ENCODE measurements at places on chromosomes 16 and 17.

DNA sequence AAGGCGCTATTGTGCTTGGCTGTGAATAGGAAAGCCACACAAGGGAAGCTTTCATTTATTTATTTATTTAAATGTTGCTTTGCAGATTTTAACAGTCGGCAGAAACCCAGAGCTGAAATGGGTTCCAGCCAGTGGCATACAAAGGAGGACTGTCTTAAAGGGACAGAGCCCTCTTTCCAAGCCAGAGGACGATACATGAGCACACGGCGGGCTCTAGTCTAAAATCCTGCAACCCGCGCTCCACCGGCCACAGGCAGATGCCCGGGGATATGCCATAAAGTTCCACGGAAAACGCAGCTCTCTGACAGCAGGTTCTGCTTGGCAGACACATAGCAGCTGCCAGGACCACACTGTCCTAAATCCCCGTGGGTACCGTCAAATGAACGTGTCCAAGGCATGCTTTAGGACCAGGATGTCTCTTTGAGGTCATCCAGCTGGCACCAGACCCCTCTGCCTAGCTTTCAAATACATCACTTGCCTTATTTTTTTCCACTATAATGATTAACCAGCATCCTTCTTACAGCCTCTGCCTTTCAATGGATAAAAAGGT lies 64.6 kb downstream of the CYTH1 start:
- no peak for DNase-seq

DNA sequence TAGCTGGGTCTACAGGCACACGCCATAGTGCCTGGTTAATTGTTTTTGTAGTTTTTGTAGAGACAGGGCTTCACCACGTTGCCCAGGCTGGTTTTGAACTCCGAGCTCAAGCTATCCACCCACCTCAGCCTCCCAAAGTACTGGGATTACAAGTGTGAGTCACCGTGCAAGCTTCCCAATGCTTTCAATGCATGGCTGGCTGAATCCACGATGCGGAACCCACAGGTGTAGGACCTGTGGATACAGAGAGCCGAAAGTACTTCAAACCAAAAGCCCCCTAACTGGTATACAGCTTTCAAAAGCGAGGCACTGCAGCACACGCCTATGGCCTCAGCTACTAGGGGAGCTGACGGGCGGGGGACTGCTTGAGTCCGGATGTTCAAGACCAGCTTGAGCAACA lies 44.8 kb downstream of the METTL16 start:
- DNase-seq: no peak

DNA sequence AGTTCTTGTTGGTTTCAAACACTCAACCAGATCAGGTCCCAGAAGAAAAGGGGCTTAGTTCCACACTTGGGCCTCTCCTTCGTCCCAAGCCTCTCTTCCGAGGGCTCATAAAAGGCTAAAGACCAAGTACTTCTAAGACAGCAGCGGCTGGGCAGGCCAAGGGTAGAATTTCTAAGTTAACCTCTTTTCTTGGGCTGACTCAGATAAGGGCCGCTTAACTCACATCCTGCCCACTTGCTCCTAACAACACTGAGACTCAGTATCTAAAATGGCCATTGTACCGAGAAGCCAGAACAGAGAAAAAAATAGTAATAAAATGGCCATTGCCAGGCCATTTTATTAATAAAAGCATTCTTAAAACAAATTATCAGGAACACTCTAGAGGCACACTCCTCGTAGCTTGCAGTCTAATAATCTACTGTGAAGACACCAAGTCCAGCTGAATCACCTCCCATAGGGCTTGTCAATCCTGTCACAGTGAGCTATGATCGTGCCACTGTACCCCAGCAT lies 42.1 kb downstream of the RANBP10 start:
- no peak for DNase-seq

GRCh38 chr16:2308089-2308962 lies 32.2 kb downstream of the ABCA3 start:
- DNase-seq: no peak

DNA sequence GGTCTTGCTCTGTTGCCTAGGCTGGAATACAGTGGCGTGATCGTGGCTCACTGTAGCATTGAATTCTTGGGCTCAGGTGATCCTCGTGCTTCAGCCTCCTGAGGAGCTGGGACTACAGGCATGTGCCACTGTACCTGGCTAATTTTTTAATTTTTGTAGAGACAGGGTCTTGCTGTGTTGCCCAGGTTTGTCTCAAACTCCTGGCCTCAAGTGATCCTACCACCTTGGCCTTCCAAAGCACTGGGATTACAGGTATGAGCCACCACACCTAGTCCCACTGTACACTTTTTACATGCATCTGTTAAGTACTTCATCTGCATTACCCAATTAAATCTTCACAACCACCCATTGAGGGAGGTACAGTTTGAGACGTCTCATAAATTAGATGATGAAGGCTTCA lies 12.4 kb downstream of the TNRC6A start:
- no peak for DNase-seq

DNA sequence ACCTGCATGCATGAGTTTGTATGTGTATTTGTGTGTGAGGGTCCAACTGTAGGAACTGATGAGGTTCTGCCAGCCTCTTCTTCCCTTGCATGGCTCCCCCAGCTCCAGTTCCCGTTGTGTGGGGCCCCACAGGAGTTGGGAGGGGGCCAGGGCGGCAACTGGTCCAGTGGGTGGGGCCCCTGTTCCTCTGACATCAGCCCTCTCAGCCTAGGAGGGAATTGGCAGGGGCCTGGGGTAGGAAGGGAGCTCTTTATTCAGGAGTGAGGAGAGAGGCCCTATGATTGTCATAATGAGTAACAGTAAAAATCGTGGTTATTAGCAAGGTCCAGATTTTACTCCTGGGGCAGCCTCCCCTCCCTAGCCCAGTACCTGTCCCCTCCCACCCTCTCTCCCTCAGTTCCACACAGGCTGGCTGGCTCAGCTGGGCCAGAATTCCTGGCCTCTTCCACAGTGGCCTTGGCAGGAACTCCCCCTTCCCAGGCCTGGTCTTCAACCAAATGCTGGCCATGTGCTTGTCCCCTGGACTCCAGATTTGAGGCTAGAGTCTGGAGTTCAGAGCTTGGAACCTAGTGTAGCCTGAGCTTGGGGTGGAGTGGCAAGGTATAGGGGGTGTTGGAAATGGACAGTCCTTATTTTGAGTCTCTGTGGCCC lies 18.9 kb downstream of the RARA start:
- DNase-seq: no peak

GRCh38 chr16:64092271-64092670 lies 1029.6 kb downstream of the CDH11 start:
- no peak for DNase-seq

DNA sequence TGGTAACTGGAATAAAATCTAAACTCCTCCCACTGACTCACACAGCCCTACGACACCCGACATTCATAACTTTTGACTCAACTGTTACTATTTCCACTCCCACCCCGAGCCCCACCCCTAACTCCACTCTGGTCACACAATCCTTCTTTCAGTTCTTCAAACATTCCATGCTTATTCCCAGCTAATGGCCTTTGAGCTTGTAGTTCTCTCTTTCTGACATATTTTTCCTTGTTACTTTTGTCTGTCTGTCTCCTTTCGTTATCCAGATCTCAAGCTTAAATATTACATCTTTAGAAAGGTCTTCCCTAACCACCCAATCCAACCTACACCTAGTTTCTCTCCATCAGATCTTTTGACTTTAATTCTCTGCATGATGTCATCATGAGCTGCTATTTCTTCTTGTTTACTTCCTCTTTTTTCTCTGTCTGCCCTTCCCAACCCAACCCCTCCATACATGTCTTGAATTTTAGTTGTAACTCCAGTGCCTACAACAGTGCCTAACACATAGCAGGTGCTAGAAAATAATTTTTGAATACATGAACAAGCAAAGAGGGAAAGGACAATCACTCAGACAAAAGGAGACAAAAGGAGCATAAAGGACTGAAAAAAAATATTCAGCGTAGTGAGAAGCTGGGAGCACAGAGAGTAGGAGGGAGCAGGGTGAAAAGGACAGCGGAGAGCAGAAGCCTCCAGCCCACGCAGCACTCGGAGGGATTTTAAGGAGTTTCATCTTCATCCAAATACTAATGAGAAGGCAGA lies 65.2 kb upstream of the SMIM36 start:
- DNase-seq: no peak

DNA sequence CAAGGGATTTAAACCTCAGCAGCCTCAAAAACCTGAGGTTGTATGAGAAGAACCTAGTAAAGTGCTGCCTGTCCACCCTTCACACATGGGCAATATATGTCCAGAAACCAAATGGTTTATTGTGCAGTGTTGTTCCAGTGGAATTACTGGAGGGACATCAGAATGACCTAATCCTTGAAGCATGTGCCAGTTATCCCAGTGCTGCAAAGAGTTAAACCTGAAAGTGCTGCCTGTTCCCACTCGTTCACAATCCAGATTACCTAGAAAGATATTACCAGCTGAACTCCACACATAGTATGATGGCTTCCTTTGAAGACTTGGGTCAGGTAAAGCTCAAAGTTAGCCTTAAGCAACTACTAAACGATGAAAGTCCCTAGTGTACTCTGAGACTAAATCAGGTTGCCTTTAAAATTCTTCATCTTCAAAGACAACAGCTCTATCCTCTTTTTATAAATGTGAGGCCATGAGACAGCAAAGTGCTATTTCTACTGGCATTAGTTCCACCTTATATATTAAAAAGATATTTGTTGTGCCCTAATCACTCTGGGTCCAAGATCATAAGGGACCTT lies 133.1 kb downstream of the SNX11 start:
- no peak for DNase-seq

GRCh38 chr17:78997881-78998280 lies 11.7 kb downstream of the CANT1 start:
- DNase-seq: no peak

- DNase-seq: no peak
These were observed 10.4 kb downstream of the KCNH6 start for GRCh38 chr17:63533433-63534077.

GRCh38 chr16:86184185-86184584 lies 285.2 kb downstream of the IRF8 start:
- no peak for DNase-seq

GRCh38 chr17:4766723-4767122 lies 5.0 kb upstream of the TM4SF5 start:
- no peak for DNase-seq

DNA sequence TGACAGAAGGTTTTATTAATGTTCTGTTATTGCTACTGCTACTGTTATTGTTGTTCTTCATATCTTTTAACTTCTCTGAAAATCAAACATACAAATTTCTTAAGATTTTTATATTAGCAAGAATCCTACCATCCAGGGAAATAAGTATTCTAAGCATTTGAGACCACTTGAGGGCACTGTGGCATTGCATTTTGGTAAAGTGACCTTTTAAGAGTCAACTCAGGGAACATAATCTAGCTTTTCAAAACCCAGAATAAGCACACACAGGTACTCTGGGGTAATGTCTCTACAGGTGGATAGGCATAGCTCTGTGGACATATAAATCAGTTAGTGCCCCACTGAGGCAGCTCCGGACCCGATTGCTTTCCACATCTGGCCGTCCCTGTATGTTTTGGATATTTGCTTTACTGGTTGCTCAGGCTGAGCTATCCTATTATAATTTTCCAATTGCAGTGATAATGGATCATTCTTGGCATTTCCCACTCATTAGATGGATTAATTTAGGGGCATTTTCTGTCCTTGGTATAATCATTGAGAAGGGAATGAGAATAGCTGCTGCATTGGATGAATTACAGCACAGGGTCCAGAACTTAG lies 1425.1 kb upstream of the CDH8 start:
- DNase-seq: no peak

DNA sequence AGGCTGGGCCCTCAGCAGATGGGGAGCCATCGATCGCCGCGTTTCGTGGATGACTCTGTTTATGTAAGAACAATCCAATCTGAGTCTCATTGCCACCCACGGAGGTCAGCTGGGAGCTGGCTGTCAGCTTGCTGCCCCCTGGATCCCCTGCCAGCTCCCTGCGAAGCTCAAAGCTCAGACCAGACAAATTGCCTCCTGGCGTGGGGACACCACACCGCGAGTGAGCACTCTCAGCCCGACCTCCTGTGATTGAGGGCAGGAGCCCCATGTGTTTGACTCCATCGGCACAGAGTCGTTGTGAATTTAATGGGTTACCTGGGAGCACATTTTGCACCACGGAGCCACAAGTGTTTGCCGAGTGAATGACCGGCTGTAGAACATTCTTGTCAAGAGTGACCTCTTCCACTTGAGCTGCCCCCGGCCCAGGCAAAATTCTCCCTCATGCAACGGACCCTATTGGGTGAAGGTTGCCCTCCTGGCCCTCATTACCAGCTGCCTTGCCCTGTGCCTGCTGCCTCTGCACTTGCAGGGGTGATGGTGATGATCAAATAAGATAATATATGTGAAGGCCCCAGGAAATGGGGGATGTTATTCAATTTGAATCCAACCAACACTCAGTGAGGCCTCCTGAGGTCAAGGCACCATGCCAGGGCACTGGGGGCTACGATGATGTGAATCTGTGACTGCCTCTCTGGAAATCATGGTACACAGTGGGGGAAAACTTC lies 7.6 kb upstream of the GFAP start:
- no peak for DNase-seq

DNA sequence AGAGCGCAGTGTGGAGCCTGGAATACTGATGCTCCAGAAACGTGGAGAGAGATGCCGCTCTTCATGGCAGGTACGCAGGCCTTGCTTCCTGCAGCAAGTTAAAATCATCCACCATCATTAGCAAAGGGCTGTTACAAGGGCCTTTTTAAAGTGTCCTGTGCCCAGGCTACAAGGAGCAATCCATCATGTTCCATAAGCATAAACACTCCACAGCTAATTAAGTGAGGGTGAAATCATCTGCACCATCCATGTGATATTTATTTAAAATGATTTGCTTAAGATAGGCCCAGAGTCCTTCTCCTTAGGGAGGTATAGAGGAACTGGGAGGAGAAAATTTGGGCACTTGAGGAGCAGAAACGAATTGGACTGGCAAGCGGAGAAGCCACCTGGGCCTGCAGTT lies 372.1 kb downstream of the XYLT1 start:
- DNase-seq: no peak

DNA sequence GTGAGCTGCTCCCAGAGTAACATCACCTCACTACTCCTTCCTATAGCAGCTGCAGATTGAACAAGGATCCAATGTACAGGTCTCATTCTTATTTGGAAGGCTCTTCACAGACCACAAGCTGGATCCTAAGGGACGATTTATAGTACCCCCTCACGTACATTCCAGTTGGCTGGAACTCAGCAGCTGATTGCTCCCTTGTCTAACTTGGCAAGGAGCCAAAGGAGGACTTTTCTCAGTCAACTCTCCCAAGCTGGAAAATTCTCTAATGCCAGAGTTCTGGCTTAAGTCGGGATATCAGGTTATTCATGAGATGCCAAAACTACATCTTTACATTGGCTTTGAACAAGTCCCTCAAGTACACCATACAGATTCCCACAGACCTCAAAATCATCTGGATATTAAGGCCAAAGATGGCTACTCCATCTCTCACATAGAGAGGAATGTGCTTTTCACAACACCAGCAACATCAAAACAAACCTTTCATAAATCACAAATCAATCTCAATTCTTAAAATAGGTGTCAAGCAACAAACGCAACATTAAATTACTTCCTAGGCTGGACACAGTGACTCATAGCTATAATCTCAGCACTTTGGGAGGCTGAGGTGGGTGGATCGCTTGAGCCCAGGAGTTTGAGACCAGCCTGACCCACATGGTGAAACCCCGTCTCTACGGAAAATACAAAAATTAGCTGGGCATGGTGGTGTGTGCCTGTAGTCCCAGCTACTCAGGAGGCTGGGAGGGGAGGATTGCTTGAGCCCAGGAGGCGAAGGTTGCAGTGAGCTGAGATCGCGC lies 39.3 kb downstream of the SMG6 start:
- DNase-seq: no peak

All from CD4-positive, alpha-beta T cell treated with Interleukin-1 beta for 1 hour (primary cell).